Endothelial cell (in vitro differentiated cells): ENCODE measurements at places on chromosomes 6 and 20.

DNA sequence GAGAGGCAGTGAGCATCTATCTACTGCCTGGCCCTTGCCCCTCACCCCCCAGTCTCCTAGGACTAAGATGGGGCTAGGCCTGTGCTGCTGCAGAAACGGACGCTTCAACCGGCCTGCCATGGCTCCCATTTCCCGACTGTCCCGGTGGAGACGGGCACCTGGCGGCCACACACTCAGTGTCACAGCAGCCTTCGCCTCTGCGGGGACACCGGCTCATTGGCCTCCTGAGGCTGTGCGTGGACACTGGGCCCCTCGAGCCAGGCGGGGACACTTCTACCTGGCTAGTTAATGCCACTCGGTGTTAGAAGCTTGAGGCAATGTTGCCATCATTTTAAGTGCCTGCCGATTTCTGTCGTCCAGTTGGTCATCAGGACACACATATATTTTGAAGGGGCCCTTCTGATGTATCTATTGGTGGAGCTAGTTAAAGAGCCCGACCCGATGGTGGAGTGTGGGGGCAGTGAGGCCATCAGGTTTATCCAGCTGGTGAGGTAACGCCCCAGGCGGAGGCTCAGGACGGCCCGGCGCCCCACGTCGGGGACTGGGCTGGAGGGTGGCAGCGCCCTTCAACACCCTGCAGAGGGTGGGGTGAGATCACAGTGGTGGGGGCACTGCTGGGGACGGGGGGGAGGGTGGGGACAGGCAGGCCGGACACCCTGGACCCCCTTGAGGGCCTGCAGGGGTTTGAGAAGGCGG, 58.9 kb upstream of the GATA5 start:
- DNase-seq: no peak

DNA sequence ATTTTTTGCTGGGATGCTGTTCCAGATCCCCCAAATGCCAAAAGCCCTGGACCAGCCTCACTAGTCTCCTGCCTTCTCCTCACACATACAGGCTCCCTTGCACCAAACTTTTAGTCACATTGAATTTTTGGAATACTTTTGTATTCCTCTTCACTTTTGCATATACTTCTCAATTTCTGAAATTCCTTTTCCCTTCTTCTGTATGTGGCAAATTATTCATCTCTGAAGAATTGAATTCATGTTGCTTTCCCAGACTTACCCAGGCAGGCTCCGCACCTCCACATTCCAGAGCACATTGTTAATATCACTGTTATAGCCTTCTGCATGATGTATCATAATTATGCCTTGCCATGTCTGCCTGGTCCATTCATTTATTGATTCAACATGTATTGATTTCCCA, 255.3 kb upstream of the POU3F2 start:
- DNase-seq: no peak

DNA sequence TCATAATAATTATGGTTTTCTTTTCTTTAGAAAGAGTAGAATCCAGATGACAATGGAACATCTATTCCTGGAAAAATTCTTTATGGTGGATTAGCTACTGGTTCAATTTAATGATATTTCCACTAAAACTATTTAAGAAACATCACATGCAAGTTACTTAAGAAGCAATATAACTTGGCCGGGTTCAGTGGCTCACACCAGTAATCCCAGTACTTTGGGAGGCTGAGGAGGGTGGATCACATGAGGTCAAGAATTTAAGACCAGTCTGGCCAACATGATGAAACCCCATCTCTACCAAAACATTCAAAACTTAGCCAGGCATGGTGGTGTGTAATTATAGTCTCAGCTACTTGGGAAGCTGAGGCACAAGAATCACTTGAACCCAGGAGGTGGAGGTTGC, 65.9 kb upstream of the SMLR1 start:
- no peak for DNase-seq

- DNase-seq: no peak
Measured at GRCh38 chr6:72386324-72386723, 235.5 kb upstream of the KCNQ5 start.

DNA sequence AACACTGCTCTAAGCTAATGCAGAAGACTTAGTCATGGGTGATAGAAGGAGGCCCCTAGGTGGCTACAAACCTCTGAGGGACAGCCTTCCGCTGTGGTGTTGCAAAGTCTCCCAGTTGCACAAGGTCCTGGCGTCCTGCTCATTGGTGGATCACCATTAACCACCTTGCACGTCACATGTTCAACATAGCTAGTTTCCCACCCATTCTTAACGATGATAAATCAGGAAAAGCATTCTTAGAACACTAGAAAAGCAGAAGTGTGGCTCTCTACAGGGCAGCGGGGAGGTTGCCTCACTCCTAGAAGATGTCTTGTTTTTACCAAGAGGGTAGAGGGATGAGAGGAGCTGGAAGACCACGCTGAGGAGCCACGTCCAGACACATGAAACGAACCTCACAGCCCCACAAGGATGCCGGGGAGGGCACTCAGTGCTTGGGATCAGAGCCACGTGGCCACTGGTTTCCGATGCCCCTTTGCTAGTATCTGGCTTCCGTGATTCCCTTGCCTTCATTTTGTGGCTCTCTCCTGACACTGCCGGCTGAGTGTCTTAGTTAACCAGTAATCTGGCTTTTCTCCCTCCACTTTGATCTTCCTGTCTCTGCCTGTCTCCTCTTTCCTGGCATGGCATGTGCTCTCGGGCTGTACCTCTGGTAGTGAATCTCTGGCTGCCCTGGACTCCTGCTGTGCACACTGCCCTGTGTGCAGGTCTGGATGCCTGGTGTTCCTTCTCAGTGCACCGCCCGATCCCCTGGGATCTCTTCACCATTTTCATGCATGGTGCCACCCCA, 91.4 kb upstream of the NEDD9 start:
- no peak for DNase-seq

GRCh38 chr6:75101896-75102295, 104.0 kb downstream of the COL12A1 start:
- no peak for DNase-seq

DNA sequence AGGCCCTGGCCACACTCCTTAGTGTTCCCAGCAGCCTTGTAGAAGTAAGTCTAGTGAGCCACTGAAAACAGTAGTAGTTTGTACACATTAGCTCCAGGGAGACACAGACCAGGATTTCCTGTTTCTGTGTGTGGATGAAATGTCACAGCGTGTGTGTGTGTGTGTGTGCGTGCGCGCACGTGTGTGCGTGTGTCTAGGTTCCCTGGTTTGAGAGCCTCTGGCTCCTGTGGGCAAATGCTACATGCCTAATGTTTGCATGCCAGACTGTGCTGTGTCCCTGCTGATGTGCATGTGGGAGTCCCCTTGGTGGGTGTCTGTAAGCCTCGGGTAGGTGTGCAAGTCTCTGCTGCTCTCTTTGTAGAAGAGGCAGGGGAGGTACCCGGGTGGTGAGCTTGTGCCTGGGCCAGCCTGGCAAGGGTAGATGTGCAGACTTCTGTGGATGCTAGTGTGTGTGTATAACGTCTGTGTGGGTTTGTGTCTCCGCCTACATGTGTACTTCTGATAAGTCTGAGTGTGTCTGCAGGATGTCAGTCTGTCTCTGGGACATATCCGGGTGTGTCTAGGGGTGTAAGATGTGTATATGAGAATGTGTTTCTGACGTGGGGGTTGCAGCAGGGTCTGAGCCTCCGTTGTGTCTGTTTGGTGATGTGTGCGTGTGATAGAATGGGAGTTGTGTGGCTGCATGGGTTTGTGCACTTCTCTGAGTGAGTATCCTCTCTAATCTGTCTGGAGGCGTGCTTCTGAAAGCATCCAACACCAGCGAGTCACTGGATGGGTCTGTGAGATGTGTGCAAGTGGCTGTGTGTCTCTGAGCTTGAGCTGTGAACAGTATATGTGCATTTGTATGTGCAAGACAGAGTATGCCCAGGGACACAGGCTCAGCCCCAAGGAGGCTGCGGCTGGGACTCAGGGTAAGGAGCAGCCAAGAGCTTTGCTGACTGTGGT, 19.0 kb upstream of the TLDC2 start:
- peak; percentile 55 for DNase-seq

DNA sequence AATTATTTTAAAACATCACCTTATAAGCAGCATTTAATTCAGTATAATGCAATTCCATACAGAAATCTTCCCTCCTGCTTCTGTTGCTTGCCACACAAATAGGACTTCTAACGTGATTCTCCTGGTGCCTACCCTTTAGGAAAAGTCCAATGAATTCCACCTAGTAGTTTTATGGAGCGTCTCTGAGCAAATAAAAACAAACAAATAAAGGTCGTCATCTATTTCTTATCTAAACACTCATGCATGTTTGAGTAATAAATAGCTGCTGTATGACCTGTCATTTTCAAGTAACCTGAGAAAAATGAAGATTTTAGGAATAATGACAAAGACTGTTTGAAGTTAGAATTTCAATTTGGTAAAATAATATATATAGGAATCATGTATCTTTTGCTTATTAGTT, 102.7 kb downstream of the BMP5 start:
- DNase-seq: no peak

DNA sequence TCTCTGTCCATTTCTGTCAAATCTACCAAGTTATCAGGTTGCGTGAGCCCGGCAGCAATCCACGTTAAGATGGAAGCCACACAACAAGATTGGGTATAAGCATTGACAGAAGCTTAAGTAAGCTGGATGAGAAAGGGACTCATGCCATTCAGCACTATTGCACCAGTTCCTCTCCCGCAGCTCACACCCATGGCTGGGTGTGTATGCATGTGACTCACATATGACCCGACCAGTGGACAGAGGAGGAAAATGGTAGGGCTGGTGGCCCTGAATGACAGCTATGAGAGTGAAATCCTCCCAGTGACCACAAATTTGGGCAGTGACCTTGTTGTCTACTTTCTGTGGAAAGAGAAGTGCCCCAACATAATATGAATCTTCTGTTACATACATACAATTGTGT, 113.5 kb downstream of the OTOR start:
- DNase-seq: no peak

GRCh38 chr6:21451546-21452013, 142.0 kb upstream of the SOX4 start:
- DNase-seq: no peak

- no peak for DNase-seq
Measured at GRCh38 chr6:75065523-75065922, 140.3 kb downstream of the COL12A1 start.

GRCh38 chr6:82144852-82145340, 102.6 kb downstream of the IBTK start:
- DNase-seq: no peak

DNA sequence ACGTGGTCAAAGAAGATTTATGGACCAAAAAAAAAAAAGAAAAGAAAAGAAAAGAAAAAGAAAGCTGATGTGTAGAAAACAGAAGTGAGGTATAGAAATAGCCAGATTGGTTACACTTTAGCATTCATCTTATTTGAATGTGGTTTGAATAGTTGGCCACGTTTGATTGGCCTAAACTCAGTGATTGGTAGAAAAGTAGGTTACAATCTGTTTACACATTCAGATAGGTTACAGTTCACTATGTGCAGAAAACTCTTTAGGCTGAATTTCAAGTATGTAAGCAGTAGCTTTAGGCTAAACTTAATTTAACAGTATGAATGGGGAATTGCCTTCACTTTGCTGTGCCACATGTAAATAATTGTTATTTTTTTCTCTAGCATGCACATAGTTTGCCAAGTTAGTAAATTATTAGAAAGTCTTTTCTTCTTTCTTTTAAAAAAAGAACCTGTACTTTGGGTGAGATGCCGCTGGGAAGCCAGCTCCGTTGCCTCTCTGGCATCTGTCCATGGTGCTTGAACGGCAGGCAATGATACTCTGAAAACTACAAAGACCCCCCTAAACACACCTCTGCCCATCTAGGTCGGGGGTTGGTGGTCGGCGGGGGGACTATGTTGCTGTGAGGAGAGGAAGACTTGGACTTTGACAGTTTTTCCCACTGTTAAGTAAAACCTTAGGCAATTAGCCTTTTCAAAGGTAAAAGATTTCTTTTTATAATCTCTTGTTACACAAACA, 173.0 kb downstream of the AIG1 start:
- DNase-seq: peak; percentile 7

- DNase-seq: no peak
Measured at GRCh38 chr20:40882152-40882551, 146.5 kb upstream of the TOP1 start.

- no peak for DNase-seq
Measured at GRCh38 chr20:42484335-42484734, 705.4 kb downstream of the PTPRT start.

DNA sequence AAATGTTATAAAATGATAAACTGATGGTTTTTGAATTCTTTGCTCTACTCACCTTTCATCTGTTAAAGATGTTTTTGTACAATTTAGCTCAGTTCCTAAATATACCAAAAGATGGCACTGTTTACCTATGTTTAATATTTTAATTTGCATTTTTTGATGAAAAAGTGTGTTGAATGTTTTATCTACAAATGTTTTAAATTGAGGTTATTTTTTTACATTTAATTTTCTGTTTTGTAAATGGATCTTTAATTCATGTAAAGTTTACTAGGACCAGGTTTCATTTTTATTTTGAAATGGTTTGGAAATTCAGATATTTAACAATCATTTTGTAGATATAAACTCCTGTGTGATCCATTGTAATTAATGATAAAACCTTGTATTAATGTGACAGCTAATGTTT, 30.0 kb downstream of the CDKAL1 start:
- no peak for DNase-seq

- no peak for DNase-seq
Measured at GRCh38 chr6:168025831-168026710, 28.6 kb downstream of the KIF25 start.
